NCI-H1436 (cell line): ENCODE measurements at places on chromosomes 1 and 21.

DNA sequence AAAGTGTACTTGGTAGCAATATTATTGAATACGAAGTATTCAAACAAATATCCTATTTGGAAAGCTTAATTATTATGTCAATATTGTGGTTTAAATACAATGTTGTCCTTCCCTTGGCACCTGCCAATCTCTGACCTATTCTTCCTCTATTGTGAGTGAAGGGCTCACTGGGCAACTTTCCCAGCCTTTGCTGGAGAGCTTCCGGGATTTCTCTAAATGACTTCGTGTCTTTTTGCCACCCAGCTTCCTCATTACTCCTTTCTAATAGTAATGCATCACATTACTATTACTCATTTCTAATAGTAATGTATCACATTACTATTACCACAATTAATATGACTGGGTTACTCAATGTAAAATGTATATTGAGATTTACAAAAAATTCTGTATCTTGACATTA lies 880.6 kb downstream of the BRINP3 start:
- DNase-seq: peak; percentile 40

DNA sequence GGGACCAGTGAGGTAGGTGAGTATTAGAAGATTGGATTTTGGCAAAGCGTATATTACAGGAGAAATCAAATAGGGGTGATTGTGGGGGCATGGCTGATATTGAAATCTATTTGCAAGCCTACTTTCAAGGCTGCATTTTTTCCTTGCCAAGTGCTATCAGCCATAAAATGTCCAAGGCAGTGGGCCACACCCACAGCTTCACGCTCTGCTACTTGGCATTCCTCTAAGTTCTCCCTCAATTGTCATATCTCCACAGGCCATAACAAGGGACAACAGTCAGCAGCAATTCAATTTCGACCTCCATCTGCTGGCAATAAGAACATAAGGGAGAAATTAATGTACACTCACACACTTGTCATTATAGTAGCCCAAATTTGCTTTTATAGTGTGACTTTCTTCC lies 667.1 kb upstream of the PKN2 start:
- no peak for DNase-seq

DNA sequence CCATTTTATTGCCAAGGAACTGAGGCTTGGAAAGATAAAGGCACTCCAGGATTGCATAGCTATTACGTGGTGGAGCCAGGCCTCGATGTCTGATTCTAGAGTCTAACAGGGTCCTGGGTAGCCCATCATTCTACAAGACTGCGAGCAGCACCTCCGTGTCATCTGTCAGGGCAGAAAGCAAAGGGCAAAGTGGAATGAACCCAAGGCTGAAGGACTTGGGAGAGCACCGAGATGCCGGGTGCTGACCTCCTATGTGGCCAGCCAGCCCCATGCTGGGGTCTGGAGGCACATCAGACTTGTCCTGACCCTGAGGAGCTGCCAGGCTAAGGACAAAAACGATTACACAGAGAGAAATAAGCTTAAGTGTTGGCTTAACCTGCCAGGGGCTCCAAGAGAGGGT lies 62.3 kb downstream of the MRPL37 start:
- no peak for DNase-seq

DNA sequence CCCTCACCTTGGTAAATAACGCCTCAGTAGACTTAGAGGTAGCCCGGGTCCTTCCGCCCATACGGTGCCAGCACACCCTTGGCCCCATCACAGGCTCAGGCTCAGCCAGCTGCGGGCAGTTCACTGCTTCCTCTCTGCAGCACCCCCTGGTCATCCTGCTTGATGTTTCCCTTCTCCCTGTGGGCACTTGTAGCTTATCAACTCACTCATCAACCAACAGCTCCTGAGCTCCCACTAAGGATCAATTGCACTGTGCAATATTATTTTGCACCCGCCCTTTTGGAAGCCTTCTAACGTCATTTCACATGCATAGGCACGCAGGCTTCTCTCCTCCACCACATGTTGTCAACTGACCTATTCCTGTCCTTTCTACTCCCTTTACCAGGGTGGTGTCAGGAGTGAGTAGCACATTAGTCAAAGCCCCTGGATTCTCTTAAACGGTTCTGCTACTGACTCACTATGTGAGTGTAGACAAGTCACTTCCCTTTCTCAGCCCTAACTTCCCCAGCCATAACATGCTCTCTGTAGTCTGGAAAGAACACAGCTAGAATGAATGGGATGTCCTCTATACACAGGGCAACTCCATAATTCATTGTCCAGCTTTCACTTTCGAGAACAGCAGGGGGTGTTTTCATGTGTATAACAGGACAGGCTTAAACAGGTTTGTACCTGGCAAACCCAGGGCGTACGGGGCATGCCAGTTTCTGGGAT lies 47.1 kb upstream of the IRF2BP2 start:
- no peak for DNase-seq

DNA sequence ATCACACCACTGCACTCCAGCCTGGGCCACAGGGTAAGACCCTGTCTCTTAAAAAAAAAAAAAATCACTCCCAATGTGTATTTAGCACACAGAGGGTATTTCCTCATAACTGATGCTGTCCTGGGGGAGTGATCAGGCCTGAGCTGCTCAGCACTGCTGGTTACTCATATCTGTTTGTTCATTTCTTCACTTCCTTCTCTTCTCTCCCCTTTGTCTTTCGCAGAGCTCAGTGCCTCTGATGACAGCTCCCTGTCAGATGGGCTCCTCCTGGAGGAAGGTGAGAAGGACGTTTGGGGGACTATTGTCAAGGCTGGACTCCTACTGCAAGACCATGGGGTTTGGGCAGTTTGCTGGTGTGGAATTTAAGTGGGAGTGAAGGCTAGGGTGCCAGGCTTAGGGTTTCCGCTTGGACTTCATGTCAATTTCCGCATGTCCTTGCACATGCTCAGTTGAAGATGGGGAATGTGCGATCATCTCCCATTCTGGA lies 13.0 kb downstream of the INAVA start:
- no peak for DNase-seq

DNA sequence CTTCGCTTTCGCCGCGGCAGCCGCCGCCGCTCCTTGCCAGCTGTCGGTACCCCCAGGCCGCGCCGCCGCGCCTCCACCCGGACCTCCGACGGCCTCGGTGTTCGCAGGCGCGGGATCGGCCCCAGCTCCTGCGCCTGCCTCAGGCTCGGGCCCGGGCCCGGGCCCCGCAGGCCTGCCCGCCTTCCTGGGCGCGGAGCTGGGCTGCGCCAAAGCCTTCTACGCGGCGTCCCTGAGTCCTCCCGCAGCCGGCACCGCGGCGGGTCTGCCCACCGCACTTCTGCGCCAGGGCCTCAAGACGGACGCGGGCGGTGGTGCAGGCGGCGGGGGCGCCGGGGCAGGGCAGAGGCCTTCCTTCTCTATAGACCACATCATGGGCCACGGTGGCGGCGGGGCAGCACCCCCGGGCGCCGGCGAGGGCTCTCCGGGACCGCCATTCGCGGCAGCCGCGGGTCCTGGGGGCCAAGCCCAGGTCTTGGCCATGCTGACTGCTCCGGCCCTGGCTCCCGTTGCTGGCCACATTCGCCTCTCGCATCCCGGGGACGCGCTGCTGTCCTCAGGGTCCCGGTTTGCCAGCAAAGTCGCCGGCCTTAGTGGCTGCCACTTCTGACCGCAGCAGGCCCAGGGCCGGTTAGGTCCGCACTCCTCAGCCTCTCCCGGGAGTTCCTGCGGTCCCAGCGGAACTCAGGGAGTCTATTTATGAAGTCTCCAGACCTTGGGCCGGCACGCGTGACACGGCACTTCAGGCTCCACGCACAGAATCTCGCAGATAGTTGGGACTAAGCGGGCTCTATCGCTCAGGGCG lies 1.4 kb downstream of the FOXD2 start:
- DNase-seq: no peak

- no peak for DNase-seq
Observed at GRCh38 chr1:34907487-34908090, 21.9 kb downstream of the DLGAP3 start.

GRCh38 chr1:248372394-248372793 lies 3.2 kb upstream of the OR2T6 start:
- no peak for DNase-seq

- no peak for DNase-seq
Observed at GRCh38 chr1:117535821-117536220, 70.0 kb upstream of the TENT5C start.

- DNase-seq: no peak
Observed at GRCh38 chr1:235943581-235944114, 76.9 kb upstream of the LYST start.

GRCh38 chr1:183515002-183515689 lies 42.8 kb downstream of the SMG7 start:
- DNase-seq: no peak

DNA sequence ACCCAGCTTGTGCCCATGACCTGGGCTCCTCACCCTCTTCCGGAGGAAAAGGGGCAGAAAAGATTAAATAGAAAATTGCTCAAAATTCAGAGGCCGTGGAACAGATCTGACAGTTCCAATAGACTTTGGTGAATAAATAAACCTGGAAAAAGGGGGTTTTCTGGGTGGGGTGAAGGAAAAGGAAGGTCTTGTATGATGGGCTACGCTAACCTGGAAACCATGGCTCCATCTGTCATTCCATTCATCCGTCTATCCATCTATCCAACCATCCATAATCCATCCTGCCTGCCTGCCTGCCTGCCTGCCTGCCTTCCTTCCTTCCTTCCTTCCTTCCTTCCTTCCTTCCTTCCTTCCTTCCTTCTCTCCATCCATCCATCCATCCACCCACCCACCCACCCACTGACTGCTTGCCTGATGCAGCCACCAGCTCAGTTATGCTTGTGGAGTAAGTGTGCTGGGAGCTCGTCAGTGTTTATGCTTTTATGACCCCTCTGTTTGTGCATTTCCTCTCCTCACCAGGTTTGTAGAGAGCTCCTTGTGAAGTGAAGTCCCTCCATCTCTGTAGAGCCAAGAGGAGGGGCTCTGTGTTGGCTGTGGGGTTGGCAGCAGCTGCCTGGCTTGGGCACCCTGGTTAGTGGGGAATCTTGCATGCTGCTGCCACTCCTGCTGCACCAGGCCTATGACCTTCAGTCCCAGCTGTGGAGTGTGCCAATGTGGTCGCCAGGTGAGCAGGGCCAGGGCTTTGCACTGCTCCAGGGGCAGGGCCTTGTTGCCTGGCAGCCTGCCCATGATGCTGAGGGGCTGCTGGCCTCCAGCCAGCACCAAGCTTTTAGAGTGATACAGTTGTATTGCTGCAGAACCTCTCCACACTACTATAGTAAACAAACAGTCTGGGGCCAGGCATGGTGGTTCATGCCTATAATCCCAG lies 16.0 kb upstream of the POU3F1 start:
- DNase-seq: peak; percentile 88

DNA sequence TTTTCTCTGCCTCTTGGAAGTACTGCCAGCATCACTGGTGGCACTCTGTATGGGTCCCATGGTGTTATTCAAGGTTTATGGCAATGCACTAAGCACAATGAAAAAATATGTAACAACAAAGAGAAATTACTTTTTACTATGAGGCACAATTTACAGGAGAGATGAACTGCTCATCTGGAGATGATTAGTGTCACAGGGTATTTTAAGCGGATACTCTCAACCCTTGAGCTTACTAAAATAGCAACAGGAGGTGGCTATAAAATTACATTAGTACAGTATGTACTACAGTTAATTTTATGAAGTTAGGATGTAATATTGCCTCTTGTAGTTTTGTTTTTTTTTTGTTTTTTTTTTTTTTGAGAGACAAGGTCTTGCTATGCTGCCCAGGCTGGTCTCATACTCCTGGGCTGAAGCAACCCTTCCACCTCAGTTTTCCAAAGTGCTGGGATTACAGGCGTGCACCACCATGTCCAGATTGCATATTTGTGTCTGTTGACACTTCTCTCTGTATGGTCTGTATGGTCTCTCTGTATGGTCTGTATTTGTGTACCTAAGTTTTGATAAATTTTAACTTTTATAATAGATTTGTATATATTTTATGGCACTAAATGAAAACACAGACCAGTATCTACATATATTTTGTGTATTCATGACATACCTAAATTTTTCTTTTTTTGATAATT lies 175.6 kb upstream of the HP1BP3 start:
- no peak for DNase-seq

- no peak for DNase-seq
Observed at GRCh38 chr1:226960944-226961765, 21.1 kb downstream of the COQ8A start.

DNA sequence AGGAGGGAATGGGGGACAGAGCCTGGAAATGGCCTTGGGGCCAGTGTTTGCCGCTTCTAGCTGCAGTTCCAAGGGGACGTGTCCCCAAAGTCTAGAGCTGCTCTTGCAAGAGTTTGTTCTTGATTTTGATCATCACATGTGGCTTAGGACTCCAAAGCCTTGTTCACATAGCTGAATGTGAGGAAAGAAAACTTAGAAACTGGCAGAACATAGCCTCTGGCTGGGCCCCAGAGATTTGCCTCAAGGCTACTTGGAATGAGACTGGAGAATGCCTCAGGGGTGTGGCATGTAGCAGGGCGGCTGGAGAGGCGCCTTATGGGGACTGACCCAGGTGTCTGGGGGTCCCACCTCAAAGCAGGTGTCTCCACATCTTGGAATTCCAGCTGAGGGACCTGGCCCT lies 2.3 kb downstream of the PDXK start:
- no peak for DNase-seq

DNA sequence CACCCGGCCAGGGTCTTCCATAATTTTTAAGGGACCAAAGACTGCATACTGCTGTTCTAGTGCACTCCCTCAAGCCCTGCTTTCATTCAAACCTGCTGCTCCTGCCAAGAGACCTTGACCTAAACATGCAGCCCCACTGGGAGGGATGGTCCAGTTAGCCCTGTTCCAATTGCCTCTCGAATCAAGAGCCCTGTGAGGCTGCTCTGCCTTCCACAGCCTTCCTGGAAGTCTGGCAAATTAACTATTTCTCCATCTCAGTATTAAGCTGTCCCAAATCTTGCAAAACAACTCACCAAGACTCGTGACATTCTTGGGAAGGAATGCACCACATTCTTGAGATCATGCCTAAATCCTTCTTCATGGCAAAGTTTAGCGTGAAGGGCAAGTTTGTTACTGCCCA lies 231.3 kb downstream of the C1orf94 start:
- DNase-seq: no peak

GRCh38 chr1:84406346-84406861 lies 8.1 kb downstream of the DNASE2B start:
- no peak for DNase-seq
